RCC 7860 (cell line): ENCODE measurements at places on chromosomes 5 and 9.

DNA sequence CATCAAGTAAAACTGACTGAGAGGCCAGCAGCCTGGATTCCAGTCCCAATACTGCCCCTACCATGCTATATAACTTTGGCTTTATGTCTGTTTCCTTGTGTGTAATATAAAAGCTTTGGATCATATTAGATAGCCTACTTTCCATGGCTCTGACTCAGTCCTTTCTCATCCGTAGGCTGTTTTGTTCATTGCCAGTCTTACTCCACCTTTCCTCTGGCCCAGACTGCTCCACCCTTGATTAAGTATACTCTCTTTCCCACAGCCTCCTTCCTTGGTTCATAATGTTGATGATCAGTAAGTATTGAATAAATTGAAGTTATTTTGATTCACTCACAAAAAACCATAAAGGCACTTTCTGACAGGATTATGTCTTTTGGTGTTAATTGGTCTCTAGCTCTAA is 1.5 kb upstream of the MRPS30 start:
- DNase-seq: peak; percentile 31

- DNase-seq: no peak
These were observed 128.6 kb upstream of the EFNA5 start for GRCh38 chr5:107799306-107799705.

- no peak for DNase-seq
These were observed 521.7 kb upstream of the CLINT1 start for GRCh38 chr5:158380661-158381060.

GRCh38 chr9:63728287-63728686 is 1556.7 kb downstream of the FOXD4L5 start:
- no peak for DNase-seq

GRCh38 chr5:125002727-125003598 is 256.5 kb upstream of the ZNF608 start:
- peak; percentile 55 for DNase-seq
